ENCODE measurements at places on chromosomes 6 and 20.

DNA sequence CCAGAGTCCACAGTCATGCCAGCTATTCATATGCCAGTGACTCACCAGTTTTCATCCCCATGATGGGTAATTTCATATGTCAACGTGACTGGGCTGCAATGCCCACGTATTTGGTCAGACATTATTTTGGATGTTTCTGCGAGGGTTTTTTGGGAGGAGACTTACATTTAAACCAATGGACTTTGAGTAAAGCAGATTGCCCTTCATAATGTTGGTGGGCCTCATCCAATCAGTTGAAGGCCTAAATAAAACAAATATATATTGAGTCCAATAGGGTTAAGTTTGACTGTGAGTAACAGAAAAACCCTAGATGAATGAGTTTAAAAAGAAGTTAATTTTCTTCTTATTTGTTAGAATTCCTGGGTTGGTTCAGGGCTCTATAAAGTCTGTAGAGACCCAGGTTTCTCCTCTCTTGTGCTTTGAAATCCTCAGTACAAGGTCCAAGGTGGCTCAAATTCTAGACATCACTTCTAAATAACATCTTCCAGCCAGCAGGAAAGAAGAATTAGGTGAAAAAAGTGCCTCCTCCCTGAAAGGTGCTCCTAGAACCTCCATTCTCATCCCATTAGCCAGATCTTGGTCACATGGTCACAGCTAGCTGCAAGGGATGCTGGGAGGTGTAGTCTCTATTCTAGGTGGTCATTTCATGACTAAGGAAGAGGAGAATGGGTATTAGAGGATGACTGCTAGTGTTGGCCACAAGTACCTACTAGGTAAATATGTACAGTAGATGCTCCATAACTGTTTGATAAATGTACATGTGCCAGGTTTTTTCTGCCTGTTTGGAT is 16.7 kb upstream of the NEDD9 start:
- no peak for DNase-seq

- DNase-seq, result no peak
These were observed 99.7 kb downstream of the IRF4 start for GRCh38 chr6:491233-491632.

- no peak for DNase-seq
These were observed 636.5 kb upstream of the PTCHD4 start for GRCh38 chr6:48747471-48747870.

DNA sequence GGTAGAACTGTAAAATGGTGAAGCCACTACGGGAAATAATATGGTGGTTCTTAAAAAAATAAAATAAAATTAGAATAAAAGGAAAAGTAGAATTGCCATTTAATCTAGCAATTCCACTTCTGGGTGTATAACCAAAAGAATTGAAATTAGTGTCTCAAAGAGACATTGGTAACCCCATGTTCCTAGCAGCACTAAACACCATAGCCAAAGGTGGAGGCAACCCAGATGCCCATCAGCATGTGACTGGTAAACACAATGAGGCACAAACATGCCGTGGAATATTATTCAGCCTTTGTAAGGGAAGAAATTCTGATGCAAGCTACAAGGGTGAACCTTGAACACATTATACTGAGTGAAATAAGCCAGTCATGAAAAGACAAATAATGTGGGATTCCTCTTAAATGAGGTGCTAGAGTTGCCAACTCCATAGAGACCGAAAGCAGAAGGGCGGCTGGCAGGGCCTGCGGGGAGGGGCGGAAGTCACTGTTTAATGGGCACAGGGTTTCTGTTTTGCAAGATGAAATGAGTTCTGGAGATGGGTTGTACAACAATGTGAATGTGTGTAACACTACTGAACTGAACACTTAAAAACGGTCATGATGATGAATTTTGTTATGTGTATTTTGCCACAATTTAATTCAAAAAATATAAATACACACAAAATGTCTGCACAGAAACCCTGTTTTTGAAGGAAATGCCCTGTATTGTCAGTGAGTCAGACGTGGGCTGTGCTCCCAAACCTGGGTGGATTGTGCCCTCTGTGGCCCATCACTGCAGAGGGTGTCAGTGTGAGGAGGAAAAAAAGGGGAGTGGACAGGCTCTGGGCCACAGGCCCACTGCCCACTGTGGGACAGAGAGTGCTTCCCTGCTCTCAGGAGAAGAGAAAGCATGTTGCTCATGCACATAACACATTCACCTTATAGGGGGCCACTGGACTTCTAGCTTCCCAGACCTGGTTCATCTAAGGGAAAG is 49.6 kb upstream of the CD93 start:
- DNase-seq, result no peak

GRCh38 chr6:7075341-7076000 is 32.3 kb upstream of the RREB1 start:
- no peak for DNase-seq

DNA sequence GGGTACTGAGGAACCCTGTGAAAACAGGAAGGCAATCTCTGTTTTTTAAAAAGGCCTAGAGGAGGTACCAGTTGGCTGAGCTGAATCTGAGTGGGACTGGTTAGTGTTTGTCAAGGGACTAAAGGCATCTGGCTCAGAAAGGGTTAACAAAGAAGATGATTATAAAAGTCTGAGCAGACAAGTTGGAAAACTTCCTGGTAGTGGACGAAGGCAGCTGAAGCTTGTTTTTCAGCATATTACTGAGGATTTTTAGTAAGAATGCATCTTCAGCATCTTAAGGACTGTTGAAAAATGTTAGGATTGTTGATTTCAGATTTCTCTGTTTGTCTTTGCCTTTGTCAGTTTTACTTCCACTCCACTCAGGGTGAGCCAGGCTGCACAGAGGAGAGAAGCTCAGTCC is 5.1 kb downstream of the GPX5 start:
- DNase-seq, result no peak

DNA sequence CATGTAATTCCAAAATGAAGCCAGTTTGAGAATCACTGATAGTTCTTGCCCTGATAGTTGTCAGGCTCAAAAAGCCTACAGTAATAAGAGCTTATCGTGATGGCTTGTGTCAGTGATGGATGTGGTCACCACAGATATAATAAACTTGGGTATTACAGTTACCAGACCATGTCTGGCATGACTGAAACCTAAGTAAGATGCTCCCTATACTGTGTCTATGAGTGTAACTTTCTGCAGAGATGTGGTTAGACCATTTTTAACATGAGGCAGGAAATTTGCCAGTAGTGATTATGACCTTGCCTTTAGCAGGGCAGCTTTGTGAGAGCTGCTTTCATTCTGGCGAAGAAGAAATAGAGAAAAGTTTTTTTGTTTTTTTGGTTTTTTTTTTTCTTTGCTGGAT is 90.2 kb downstream of the ANKS1A start:
- no peak for DNase-seq

DNA sequence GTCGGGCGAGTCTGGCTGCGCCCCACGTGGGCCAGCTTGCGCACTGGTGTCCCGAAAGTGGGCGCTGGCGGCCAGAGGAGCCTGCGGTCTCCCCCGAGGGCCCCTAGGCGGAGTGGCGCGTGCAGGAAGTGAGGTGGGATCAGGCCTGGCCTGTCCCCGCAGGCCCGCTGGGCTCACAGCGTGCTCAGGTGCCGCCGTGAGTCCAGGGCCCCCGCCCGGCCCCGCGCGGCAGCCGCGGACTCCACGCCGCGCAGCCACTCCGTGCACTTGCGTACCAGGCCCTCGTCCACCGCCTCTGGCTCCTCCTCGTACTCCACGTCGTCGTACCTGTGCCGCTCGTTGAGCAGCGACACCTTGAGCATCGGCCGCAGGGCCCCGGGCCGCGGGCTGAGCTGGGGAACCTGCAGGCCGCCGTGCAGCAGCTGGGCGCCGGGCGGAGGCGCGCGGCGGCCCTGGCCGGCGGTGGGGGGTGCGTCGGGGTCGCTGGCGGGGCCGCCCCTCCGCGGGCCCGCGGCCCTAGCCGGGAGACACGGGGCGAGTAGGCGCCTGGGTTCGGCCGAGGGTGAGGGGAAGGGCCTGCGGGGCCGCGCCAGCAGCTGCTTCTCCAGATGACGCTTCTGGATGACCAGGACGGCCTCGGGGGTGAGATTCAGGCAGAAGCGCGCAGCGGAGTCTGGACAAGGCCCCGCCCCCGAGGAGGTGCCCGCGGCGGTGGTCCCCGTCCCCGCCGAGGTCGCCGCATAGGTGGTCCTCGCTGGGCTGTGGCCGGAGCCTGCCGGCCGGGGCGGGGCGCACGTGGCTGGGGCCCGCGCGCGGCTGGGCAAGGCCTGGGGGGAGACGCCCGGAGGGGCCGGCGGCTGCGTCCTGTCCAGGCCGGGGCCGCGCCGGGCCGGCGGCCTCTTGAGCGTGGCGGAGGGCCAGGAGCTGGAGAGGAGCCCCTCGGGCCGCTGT is 835 bp downstream of the PRR18 start:
- no peak for DNase-seq

DNA sequence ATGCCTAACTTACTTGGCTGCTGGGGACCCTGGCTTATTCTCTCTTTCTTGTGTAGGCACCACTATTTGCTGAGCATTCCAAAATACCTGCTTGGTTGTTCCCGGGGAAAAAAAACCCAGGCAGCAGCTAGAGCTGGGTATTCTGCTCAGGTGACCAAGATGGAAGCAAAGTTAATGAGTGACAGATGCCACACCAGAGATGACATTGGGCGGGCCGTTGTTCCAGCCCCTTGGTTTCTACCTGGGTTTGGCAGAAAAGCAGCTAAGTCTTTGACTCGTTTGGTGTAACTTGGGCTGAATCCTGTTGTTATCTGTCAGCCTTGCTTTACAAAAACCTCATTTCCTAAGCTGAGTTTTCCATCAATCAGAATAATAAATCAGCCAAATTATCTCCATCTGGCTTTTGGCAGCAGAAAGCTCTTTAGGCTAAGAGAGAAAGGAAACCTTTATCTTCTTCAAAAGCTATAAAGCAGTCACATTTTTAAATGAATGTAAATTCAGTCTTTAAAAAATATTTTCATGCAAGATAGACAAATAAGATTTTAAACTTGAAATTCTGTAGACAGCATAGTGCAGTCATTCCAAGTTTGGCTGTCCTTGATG is 202.0 kb upstream of the GMDS start:
- no peak for DNase-seq

DNA sequence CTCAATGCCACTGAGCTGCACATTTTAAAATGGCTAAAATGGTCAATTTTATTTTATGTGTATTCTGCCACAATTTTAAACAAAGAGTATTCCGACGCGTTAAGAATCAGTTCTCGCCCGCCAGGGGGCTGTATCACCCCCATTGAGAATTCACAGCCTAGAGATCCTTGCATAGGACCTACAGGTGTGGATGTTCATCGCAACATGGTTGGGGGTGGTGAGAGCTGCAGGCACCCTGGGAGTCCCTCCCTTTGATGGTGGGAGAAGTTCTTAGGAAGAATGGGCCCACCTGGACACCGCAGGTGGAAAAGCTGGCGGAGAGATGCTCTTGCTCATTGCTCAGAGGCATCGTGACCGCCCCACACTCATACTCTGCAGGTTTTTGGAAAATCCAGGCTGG is 63.5 kb downstream of the SLC2A10 start:
- DNase-seq, result no peak

GRCh38 chr20:35368666-35369423 is 42.9 kb downstream of the UQCC1 start:
- DNase-seq, result no peak

- DNase-seq, result no peak
These were observed 169.1 kb downstream of the BMP7 start for GRCh38 chr20:57097245-57097915.

GRCh38 chr20:20697325-20697845 is 15.1 kb downstream of the RALGAPA2 start:
- no peak for DNase-seq

GRCh38 chr20:45575931-45576330 is 3.2 kb downstream of the WFDC8 start:
- DNase-seq, result no peak

DNA sequence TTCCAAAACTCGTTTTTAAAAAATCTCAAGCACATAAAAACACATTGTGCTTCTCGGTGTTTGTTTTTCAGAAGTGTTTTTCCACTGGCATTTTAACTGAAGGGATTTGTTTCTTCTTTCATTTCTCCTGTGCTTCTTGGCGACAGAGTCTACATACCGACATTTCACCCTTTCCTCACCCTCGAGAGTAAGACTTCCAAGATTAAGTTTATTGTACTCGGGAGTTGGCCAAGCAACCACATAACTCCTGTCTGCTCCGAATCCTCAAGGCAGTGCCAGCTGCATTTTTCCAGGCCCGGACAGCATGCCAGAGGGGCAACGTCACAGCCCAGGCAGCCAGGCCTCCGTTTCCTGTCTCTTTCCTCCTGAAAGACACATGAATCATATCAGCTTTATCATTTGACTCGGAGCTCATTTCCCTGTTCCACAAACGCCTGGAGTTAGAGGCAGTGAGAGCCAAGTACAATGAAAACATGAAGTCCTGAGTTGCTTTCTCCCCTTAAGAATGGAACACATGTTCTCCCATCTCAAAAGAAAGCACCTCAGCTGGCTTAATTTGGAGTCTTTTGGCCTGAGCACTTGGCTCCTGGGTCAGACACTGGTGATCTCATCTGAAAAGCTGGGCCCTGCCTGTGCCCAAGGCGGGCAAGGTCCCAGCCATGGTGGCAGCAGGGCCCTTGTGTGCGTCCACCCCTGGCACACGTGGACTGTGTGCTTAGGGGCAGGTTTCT is 23.2 kb upstream of the FAM50B start:
- DNase-seq, result no peak

GRCh38 chr6:168870982-168871381 is 382.7 kb downstream of the THBS2 start:
- DNase-seq, result no peak

- DNase-seq, result peak; percentile 31
These were observed 142.2 kb downstream of the NFATC2 start for GRCh38 chr20:51400051-51400926.

- no peak for DNase-seq
These were observed 20.2 kb upstream of the TTK start for GRCh38 chr6:79984261-79984660.

- DNase-seq, result no peak
These were observed 44.0 kb downstream of the SSR1 start for GRCh38 chr6:7268816-7269555.

DNA sequence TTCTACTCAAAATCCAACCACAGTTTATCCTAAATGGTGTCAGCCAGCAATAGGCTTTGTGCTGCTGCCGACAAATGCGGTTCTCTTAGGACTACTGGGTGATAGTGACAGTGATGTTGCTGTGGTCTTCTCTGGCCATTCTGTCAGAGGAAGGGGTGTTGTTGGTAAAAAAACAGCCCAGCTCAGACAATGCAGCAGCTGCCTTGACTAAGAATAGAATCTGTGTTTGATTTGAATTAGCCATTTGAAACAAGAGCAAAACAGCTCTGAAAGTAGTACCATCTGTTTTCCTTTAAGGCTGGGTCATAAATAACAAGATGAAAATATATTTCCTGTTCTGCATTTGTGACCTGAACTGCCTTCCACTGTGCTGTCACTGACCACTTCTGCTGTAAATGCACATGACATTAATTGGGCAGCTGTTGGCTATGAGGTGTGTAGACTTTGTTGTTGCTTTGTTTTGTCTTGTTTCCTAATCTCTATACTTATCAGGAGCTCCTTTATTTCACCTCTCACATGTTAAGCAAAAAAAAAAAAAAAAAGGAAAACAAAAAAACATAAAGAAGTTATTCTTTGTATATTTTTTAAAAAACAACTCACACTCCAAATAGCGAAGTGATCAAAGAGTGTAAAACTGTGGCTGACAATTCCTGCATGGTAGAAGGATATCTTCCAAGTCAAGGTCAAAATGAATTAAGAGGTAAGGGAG is 497.8 kb upstream of the ARID1B start:
- DNase-seq, result no peak

- DNase-seq, result no peak
These were observed 160.2 kb downstream of the BTBD3 start for GRCh38 chr20:12077875-12078274.
